Kidney glomerular epithelial cell (primary cell): ENCODE measurements at places on chromosomes 3 and 15.

DNA sequence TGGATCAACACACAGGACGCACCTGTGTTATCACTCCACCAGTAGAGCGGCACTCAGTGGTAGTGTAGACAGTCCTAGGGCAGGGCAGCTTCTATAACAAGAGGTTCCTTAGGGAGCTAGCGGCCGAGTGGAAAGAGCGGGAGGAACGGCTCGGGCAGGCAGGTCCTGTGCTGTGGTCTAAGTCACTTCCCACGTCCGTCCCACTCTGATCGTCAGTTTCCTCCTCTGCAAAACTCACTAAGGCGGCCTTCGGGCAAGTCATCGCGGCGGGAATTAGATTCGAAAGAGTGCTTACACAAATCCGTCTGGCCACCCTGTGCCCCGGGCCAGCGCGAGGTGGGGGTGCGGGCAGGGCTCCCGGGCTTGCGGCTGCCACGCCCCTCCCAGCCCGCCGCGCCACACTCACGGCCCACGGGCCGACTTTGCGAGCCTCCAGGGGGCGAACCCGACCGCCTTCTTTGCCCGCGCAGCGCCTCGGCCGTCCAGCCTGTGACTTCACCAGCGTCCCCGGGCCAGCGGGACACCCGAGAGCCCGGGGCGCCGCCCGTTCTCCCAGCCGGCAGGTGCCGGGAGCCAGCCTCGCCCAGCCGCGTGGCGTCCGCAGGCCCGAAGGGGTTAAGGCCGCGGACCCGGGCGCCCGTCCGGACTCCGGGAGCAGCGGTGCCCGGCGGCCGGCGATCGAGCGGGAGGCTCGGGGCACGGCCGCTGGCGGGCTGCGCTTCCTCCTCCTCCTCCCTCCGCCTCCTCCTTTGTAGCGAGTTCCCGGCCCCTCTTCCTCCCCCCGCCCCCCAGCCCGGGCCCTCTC, 416 bp upstream of the CORO2B start:
- DNase-seq, result peak; percentile 58

GRCh38 chr15:65576664-65577063, 34.3 kb downstream of the INTS14 start:
- peak; percentile 73 for DNase-seq

GRCh38 chr15:63502843-63503738, 1.3 kb upstream of the USP3 start:
- peak; percentile 98 for DNase-seq

DNA sequence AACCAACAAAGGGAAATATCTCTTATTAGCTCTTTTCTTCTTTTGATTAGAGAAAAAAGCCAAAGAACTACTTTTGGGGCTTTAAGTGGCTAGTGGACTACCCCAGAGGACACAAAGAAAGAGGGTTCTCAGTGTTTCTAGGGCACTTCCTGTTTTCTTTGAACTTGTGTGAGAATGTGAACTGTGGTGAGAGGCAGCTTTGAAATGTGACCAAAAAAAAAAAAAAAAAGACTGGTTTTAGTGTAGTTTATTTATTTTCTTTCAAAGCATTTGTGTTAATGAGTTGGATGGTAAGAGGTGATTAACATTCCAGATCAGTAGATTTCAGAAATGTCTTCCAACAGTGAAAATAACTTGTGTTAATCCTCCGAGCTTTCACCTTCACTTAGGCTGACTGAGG, 32.4 kb downstream of the SELENOT start:
- DNase-seq, result no peak

DNA sequence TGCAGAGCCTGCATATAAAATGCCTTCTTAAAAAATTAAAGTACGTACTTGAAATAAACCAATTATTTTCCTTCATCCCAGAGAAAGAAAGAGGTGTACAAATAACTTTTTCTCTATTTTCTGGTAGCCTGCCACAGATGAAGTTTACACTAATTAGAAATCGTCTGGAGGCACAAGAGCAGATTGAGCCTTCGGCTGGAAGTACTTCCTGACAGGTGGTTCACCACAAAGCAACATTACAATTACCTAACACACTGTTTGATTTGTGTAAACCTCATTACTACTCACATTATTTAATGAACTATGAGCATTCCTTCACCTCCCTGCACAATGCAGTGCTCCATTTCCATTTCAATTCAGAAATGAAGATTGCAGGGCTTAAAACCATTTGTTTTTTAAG, 856.1 kb downstream of the SI start:
- DNase-seq, result no peak

- DNase-seq, result no peak
Observed at GRCh38 chr3:172038798-172039435, 461 bp upstream of the FNDC3B start.

- DNase-seq, result no peak
Observed at GRCh38 chr3:62332835-62333244, 40.5 kb downstream of the FEZF2 start.

GRCh38 chr3:59600631-59601030, 550.8 kb upstream of the CFAP20DC start:
- DNase-seq, result no peak

DNA sequence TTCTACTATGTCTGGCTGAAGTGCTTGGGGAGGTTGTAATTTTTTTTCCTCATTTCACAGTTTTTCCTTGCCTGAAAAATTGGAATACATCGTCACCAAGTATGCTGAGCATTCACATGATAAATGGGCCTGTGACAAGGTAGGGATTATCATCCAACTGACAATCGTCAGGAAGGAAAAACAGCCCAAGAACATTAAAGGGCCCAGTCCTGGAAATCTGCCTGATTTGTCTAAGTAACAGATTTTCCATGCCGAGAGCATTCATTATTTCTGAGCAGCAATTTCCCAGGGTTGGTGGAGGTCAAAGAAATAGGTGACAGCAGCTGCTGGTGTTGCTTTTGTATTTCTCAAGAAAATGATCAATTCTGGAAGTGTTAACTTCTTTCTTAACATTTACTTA, 226.0 kb upstream of the CHRM5 start:
- DNase-seq, result no peak

DNA sequence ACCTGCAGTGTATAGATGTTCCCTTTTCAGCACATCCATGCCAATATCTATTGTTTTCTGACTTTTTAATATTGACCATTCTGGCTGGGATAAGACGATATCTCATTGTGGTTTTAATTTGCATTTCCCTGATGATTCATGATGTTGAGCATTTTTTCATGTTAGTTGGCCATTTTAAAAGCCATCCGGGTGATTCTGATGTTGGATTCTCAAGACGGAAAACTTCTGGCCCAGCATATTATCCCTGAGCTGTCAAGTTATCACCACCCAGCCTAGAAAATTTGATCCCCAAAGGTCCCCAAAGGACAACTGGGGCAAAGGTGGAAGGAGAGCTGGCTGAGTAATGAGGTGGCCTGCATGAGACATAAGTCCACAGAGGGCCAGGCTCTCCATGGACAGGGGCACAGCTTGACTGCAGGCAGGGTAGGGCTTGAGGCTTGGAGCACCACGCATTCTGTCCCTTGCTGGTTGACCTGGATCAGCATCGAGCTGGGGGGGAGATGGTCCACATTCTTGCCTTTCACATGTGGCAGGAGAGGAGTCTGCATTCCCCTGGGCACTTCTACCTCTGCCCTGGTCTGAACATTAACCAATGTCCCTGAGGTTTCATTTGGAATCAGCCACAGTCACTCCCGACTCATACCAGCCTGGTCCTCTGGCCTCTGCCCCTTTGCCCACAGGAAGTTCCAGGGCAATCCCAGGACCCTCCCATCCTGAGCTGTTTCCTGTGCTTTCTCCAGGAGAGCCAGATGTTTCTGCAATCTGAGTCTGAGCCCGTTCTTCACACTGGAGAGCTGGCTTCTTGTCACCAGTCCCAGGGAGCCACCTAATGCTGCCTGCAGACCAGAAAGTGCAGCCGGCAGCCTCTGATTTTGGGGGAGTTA, 69.2 kb downstream of the ISG20 start:
- DNase-seq, result no peak

DNA sequence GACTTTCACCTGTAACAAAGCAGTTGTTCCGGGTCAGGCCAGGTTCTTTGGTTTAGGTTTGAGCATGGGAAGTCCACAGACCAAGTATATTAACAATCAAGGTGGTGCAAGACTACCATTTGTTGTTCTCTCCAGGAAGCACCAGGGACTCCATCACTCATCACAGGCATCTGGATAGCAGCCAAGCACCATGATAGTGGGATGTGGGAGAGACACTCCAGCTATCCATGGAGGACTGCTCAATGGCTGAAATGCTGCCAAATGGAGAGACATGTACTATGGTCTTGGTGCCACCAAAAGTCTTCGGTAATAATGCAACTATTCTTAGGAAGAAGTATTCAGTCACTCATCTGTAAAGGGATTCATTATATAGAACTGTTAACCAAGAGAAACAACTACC, 143.0 kb downstream of the TNIK start:
- peak; percentile 52 for DNase-seq

DNA sequence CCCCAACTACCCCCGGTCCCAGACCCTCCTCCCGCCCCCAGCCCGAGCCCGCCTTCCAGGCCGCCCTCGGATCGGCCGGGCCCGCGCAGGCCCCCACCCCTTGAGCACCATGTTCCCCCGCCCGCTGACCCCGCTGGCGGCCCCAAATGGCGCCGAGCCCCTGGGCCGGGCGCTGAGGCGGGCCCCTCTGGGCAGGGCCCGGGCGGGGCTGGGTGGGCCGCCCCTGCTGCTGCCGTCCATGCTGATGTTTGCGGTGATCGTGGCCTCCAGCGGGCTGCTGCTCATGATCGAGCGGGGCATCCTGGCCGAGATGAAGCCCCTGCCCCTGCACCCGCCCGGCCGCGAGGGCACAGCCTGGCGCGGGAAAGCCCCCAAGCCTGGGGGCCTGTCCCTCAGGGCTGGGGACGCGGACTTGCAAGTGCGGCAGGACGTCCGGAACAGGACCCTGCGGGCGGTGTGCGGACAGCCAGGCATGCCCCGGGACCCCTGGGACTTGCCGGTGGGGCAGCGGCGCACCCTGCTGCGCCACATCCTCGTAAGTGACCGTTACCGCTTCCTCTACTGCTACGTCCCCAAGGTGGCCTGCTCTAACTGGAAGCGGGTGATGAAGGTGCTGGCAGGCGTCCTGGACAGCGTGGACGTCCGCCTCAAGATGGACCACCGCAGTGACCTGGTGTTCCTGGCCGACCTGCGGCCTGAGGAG, 472 bp downstream of the CHST14 start:
- no peak for DNase-seq

GRCh38 chr3:64148955-64149653, 76.2 kb downstream of the PRICKLE2 start:
- no peak for DNase-seq

- DNase-seq, result no peak
Observed at GRCh38 chr3:110066206-110066605, 728.9 kb upstream of the DPPA4 start.

GRCh38 chr3:50157827-50158529, 2.9 kb downstream of the SEMA3F start:
- no peak for DNase-seq

DNA sequence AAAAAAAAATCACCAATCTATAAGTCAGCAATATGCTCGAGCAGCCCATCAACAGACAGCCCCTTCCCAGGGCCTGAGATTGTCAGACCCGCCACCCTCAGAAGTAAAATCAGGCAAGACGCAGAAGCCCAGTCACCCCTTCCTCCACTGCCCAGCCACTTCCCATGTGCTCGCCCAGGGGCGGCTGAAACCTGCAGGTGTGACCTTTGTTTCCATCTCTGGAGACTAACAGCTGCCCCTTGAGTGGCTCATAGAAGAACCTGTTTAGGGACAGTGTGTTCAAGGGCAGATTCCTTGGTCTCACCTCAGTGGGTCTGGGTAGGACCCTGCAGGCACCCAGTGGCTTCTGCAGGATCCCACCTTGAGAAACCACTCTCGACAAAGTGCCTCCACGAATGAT, 105.6 kb downstream of the MYLK start:
- DNase-seq, result no peak

GRCh38 chr3:194277104-194277785, 73.9 kb downstream of the CPN2 start:
- DNase-seq, result no peak

GRCh38 chr3:16770021-16770420, 114.7 kb upstream of the PLCL2 start:
- no peak for DNase-seq

GRCh38 chr3:127286571-127287140, 1.2 kb downstream of the PRR20G start:
- DNase-seq, result peak; percentile 81

- no peak for DNase-seq
Observed at GRCh38 chr3:169710619-169711018, 47.1 kb upstream of the MECOM start.

DNA sequence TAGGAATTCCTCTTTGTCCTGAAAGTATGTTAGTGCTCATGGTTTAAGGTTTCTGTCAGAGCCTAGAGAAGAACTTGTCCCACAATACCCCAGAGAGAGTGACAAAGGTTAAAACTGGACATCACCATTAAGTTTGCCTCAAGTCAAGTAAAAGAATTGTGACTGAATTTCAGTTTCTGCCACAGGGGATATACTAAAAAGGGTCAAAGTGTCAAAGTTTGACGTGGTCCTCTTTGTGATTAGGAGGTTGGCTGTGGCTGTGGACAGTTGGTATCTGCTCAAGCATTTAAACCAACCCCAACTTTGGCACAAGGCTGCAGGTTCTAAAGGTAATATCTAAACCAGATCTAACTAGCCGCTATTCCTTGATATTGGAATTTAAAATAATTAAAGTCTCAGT, 26.1 kb downstream of the FMN1 start:
- DNase-seq, result no peak

DNA sequence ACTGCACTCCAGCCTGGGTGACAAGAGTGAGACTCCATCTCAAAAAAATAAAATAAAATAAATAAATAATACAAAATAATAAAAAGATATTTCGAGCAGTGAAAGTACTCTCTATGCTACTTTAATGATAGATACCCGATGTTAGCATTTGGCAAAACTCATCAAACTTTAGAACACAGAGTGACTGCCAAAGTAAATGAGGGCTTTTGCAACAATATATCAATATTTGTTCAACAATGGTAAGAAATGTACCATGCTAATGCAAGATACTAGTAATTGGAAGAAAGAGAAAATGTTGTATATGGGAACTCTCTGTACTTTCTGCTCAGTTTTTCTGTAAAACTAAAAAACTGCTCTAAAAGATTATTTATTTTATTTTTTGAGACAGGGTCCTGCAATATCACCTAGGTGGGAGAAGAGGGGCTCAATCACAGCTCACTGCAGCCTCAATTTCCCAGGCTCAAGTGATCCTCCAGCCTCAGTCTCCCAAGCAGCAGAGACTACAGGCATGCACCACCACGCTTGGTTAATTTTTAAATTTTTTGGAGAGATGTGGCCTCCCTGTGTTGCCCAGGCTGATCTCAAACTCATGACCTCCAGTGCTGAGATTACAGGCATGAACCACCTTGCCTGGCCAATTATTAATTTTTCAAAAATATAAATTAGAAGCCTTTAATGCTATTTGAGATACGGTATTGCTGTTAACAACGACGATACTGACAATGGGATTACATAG, 650.5 kb upstream of the NR2F2 start:
- DNase-seq, result no peak

GRCh38 chr15:31438601-31439265, 112.1 kb downstream of the KLF13 start:
- DNase-seq, result no peak
